Astrocyte of the hippocampus (primary cell): ENCODE measurements at places on chromosomes 4 and X.

GRCh38 chrX:41604766-41605543 lies 83.8 kb upstream of the GPR34 start:
- DNase-seq = peak; percentile 16

- DNase-seq = no peak
These were observed 764.6 kb upstream of the FTHL17 start for GRCh38 chrX:31836479-31836878.

- peak; percentile 72 for DNase-seq
These were observed 4.9 kb downstream of the PLAC8 start for GRCh38 chr4:83109480-83110222.

DNA sequence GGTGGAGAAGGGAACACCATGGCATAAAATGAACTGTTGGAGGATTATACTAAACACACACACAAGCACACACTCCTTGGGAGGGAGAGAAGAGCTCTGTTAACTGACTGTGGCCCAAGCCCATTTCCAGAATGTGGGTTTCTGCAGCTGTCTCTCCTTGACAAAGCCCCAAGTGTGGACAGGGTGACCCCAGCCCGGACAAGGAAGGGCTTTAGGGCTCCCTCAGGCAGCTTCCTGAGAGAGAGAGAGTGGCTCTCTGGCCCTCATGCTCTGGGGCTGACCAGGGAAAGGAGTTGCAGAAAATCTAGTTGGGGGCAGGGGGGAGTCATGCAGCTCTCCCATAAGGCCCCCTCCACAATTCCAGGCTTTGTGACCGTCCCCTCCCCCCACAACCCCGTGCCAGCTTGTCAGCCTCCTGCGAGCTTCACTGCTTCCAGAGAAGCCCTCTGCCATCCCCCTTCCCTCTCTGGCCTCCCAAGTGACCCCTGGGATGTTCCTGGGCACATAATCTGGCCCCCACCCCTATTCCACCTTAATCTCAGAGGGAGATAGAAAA lies 590 bp downstream of the ARHGEF9 start:
- DNase-seq = no peak

DNA sequence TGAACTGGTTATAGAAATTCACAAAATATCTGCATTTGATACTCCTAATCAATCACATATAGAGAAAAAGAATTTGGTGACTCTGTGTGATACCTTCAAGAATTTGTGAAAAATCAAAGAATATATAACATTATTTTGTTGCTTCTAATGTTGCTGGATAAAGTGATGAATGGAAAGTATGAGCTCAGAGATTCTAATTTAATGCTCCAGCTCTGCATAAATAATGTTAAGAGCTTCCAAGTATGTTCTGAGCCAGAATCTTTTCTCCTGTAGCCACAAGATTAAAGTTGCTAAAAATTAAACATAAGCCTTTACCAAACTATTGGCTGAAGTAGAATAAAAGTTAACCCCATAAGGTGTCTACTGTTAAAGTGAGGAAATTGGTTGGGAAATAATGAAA lies 294.7 kb upstream of the CT83 start:
- DNase-seq = no peak

GRCh38 chr4:77002321-77003107 lies 53.0 kb downstream of the SEPTIN11 start:
- DNase-seq = peak; percentile 59

- no peak for DNase-seq
These were observed 93.1 kb downstream of the DOCK11 start for GRCh38 chrX:118588715-118589114.

DNA sequence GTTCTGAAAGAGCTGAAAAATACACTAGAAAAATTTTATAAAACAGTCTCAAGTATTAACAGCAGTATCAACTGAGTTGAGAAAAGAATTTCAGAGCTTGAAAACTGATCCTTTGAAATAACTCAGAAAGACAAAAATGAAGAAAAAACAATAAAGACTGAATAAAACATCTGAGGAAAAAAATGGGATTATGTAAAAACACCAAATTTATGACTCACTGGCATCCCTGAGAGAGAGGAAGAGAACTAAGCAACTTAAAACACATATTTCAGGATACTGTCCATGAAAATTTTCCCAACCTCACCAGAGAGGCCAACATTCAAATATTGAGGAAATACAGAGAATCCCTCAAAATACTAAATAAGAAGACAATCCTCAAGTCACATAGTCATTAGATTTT lies 22.9 kb downstream of the PABPC4L start:
- DNase-seq = no peak

GRCh38 chr4:78863254-78863869 lies 75.9 kb downstream of the PAQR3 start:
- DNase-seq = no peak

GRCh38 chr4:15333692-15334633 lies 93.9 kb upstream of the C1QTNF7 start:
- peak; percentile 76 for DNase-seq

DNA sequence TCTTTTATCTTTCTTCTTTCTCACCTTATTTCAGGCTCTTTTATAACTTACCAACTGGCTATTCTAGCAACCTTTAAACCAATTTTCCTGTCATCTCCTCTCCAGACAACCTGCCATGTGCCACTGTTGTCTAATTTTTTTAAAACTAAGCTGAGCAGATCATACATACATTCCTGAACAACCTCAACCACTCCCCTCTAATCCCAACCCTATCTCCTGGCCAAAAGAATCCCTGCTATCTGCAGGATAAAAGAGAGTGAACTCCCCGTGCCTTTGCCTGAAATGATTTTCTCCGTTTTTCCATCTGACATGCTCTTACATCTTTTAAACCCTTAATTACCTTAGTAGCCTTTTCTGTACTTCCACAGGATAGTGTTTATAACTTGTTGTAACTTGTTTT lies 35.5 kb downstream of the DCUN1D4 start:
- DNase-seq = peak; percentile 22

DNA sequence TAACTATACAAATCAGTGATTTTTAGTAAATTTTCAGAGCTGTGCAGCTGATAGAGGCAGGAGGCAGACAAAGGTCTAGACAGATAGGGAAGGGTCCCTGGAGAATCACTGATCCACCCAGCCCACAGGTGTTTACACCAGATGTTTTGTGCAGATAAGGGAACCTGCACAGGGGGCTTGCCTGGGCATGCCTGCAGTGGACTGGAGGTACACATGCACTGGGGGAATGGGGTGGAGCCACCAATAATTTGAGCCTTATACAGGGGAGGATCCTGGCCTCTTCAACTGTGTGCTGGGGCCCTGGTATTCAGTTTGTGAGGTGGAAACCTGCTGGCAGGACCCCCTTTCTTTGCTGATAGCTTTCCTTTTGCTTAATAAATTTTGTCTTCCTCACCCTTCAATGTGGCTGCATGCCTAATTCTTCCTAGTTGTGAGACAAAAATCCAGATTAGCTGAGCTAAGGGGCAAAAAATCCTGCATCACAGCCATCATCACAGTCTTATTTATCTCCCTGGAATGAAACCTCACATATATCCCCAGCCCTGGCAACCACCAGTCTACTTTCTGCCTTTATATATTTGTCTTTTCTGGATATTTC lies 102.8 kb downstream of the KDM6A start:
- DNase-seq = peak; percentile 11

DNA sequence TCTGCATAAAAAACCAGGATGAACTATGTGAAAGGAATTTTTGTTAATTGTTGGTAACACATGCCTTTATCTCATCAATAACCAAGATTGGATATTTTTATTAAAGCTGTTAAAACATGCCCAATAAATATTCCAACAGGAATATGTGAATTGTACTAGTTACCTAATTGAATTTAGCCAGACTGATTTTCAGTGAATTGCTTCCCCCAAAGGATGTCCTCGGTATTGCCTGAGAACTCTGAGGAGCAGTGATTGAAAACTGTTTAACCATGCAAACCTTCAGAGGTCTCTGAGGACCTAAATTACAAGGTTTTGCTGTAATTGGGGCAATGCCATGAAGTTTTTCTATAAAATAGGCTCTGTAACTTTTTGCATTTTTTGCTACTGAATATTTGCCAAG lies 66.6 kb downstream of the BLTP1 start:
- DNase-seq = peak; percentile 9

DNA sequence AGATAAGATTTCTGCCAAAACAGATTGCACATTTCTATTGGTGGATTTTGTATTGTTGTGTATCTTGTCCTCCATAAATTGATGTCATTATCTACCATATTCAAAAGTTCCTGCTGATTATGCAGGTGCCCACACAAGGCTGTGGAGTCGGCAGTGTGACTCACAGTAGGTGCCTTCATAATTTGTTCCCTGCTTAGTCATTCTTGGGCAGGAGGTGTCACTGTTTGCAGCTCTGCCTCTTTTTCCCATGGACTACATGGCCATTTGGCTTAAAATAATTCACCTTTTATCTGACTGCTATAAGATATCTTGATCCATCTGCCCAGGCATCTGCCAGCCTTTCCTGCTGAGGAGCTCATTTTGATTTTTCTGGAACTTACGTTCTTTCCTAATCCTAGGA lies 33.6 kb upstream of the ENPEP start:
- DNase-seq = no peak

- no peak for DNase-seq
These were observed 66.5 kb downstream of the HTR2C start for GRCh38 chrX:114650351-114650750.

DNA sequence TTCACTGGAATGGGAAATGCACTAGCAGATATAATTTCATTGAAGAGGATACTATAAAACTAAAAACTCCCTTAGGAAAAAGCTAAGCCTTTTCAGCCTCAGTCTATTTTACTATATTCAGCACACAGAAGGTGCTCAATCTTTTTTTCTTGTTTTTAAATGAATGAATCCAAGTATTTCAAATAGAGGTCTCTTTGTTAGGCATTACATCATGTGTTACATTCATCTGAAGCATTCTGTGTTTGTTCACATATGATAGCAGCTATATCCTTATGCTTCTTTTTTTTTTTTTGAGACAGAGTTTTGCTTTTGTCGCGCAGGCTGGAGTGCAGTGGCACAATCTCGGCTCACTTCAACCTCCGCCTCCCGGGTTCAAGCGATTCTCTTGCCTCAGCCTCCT lies 278.4 kb downstream of the CAMK2D start:
- no peak for DNase-seq

- DNase-seq = no peak
These were observed 11.7 kb downstream of the PITX2 start for GRCh38 chr4:110610940-110611831.

DNA sequence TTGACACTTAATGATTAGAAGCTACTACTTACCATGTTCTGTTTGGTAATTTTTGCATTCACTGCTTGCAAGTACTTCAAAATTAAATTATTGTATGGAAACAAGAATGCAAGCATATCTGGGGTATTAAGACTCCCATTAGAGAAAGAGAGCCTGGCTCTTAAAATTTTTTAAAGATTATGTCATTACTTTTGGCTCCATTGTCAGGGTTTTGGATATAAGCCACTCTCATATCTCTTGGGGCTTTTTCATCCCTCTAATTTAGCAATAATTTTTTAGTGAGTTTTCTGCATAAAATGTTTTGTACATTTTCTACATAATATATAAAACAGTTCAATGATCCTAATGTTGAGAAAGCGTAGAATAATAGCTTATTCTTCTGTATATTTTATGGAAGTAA lies 49.4 kb downstream of the SLC9A6 start:
- DNase-seq = no peak
